ENCODE measurements at places on chromosomes 3 and 15.
A peak's percentile ranks its signal among the peaks of the same experiment; 100 is the strongest.

DNA sequence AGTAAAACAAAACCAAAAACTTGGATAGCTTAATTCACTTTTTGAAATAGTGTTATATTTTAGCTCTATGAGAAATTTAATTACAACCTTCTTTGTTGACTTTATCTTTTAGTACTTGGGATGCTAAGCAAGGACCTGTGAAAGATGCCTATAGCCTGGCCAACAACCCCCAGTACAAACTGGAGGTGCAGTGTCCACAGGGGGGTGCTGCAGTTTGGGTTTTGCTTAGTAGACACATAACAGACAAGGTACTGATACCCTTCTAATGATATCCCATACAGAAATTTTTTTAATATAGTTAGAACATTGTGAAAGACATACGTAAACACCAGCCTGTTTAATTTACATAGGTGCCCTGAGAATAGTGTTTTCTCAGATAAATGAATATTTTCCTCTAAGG lies 35.3 kb downstream of the CAPN7 start:
- DNase-seq, result no peak

GRCh38 chr15:63391669-63392360 lies 10.2 kb upstream of the CA12 start:
- no peak for DNase-seq

DNA sequence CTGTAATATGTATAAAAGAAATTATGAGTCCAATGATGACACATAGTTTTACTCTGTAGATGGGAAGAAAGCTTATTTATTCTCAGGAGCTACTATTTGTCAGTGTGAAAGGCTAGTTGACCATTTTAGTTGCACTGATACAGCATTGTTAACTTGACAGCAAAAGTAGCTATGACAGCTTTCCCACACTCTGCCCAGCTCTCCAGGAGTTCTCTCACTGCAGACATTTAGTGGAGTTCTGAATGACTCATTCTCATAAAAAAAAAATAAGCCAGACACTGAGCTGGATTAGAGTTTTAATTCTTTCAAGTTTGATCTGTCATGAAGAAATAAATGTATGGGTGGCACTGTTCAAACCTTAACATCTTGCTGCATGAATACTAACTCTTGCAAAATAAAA lies 77.2 kb upstream of the CFAP20DC start:
- DNase-seq, result peak; percentile 86

- no peak for DNase-seq
Measured at GRCh38 chr3:67798412-67798811, 144.0 kb upstream of the SUCLG2 start.

- no peak for DNase-seq
Measured at GRCh38 chr3:152457500-152458375, 189.0 kb downstream of the MBNL1 start.

- DNase-seq, result no peak
Measured at GRCh38 chr15:99110581-99111320, 5.9 kb downstream of the SYNM start.

DNA sequence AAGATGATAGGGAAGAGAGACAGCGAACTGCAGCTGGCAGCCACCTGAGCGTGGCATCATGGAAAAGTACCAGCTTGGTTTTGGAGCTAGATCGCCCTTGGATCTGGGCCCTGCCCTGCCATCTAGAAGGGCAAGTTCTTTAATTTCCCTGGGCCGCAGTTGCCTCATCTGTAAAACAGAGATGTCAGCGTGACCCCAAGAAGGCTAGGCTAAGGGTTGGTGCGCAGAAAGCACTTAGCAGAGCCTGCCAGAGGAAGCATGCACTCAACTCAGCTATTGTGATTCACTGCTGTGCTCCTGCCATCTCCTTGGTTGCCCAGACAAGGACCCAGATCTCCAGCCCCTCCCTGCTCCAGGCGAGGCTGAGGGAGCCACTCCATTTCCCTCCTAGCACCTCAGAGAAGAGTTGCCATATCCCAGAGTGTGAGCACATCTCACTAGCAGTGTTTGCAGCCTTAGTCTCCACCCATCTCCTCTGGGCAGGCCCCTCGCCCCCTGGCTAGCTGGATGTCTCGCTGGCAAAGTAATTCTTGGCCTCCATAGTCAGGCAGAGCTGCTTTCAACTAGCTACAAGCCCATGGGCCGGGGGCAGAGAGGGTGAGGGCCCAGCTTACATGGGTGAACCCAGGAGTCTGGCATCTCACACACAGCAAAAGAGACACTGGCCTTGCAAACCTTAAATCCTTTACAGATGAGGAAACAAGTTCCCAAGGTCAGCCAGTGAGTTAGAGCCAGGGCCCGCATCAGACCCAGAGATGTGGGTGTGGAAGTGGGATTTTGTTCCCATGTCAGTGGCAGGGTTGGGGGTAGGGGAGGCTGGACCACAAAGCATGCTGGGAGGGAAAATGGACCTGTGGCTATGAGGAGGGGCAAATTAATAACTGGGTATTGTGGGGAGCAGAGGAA lies 280.7 kb upstream of the TLE3 start:
- DNase-seq, result no peak

GRCh38 chr3:46187876-46188275 lies 20.2 kb downstream of the CCR1 start:
- DNase-seq, result no peak

GRCh38 chr3:9397332-9397905 lies at the start of gene SETD5:
Gene SETD5 (plus strand): TSS chr3:9397615. CDS start chr3:9428939, 31,324 bp downstream.
- DNase-seq, result peak; percentile 82

GRCh38 chr15:46416544-46416943 lies 781.7 kb downstream of the SQOR start:
- no peak for DNase-seq

DNA sequence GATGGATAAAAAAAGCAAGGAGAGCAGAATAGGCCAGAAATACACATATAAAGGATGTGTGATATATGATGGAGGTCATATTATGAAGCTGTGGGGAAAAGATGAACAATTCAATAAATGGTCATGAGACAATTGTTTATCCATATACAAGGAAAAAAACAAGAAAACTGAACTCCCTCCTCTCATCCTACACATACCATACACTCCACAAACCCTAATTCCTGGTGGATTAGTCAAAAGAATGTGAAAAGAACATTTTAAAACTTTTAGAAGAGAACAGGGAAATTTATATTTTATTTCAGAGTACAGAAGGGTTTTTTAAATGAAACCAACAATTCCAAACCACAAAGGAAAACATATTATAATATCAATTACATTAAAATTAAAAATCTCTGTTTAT lies 34.5 kb upstream of the NR2E3 start:
- DNase-seq, result no peak

GRCh38 chr3:40718209-40718608 lies 193.4 kb downstream of the ZNF621 start:
- no peak for DNase-seq

GRCh38 chr3:40615110-40615915 lies 90.6 kb downstream of the ZNF621 start:
- no peak for DNase-seq

- no peak for DNase-seq
Measured at GRCh38 chr3:131360191-131360755, 21.3 kb upstream of the NUDT16 start.

DNA sequence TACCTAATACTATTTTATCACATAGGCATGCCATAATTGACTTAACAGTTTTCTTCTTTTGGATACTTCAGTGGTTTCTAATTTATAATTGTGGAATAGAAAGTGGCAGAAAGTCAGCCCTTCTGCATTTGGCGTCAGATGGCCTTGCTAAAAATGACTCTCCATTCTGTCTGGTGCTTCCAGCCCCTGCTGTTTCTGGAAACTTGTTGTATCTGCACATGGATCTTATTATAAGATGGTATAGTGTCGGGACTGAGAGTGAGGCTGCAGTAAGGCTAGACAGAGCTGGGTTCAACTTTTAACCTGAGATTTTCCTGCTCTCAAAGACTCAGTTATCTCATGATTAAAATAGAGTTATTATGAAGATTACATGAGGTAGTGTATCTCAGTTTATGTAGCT lies 74.8 kb upstream of the WDR72 start:
- no peak for DNase-seq

DNA sequence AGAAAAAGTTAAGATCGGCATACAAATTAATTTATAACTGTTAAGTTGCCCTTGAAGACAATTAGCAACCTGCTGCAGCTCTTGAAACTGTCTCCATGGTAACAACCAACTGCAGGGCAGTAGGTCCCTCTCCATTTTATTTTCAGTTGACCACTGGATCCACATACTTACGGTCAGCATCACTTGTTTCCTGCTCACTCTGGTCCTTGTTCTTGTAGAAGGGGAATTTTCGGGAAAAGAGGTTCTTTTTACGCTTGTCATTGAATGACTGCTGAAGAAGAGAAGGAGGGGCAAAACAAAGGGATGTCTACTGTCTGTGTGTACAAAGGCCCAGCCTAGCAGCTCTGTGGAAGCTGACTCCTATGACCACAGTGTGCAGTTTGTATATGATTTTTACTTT lies 46.8 kb upstream of the MELTF start:
- DNase-seq, result no peak
